ENCODE measurements at places on chromosomes 3 and 15.
A peak's percentile ranks its signal among the peaks of the same experiment; 100 is the strongest.

GRCh38 chr3:45026957-45027356 is 854 bp downstream of the CLEC3B start:
- no peak for DNase-seq

DNA sequence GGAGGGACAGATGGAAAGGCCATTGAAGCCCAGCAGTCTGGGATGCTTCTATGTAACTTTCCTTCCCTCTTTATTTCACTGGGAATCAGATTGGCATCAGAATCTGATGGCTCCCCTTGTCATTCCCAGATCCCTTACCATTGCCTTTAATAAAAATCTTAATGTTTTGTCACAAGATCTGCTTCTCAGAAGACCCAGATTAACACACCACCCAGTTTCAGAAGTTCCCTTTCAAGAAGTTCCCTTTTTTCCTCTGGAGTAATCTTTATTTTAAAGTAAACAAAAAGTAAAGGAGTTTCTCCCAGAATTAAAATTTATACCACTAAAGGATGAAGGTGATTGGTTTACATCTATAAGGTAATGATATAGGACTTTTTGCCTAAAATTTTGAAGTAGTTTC is 76.4 kb downstream of the UBR1 start:
- no peak for DNase-seq

- DNase-seq, result no peak
Measured at GRCh38 chr15:44530653-44531052, 6.3 kb upstream of the EIF3J start.

DNA sequence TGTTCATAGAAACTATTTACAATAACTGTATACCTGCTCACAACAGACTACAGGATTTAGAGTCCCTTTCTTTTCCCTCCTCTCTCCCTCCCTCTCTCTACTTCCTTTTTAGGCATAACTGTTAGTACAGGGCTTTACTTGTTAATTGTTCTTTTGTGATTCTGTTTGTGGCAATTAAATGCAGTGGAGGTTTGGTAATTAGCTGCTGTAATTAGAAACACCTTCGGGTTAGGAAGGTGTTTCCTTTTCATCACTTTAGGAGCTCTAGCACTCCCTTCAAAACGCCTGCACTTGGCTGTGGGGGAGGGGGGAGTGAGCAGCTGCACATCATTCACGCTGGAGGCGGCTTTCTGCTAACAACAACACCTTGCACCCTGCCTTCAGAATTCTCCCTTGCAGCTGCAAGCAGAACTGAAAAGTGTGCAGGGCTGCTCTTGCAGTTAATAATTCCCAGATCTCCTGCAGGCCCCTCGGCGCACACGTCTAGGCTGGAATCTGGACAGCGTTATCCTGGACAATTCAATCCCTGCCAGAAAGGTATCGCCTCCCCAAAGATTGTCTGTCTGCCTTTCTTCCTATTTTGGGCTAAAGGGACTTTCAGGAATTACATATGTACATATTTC is 242.6 kb upstream of the RGMA start:
- no peak for DNase-seq

GRCh38 chr3:46661776-46662766 is 31.4 kb downstream of the ALS2CL start:
- no peak for DNase-seq

DNA sequence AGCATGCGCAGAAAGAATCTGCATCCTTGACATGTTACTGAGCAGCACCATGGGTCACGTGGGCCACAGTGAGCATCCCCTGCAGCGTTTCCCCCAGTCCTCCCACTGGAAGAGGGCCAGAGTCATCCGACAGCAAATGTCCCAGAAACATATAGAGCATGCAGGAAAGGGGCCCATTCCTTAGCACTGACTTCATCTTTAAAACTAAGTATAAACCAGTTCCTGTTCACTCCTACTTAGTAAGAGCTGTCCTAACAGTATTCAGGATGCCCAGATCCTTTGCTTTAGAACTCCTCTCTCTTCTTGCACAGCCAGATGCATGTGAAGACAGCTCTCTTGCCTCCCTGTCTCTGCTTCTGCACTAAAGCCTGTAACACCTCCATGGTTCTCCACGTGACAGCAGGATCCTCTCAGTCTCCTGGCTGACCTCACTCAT is 79.3 kb upstream of the OXTR start:
- DNase-seq, result no peak

- DNase-seq, result peak; percentile 66
Measured at GRCh38 chr15:67146234-67146633, 80.8 kb downstream of the SMAD3 start.

GRCh38 chr3:131007782-131008181 is 18.8 kb downstream of the ASTE1 start:
- DNase-seq, result no peak

GRCh38 chr3:185351396-185351795 is 11.5 kb upstream of the MAP3K13 start:
- DNase-seq, result no peak

DNA sequence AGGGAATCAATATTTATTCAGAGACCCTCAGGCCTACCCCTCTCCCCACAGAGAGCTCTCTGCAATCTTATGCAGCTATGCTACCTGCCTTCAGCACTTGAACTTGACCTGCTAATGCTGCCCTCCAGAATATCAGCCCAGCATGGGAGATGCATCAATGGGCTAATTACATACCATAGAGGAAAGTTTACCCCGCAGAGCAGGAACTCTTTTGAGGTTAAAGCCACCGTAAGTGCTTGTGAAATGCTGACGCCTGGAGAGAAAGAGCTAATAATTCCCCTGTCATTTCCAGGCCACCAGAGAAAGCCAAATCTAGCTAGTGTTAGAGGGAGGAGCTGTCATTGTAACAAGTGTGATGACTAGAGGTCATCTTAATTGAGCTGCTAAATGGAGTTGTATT is 127.5 kb downstream of the CHST2 start:
- DNase-seq, result no peak

GRCh38 chr3:99357131-99357530 is 281.3 kb upstream of the COL8A1 start:
- no peak for DNase-seq

DNA sequence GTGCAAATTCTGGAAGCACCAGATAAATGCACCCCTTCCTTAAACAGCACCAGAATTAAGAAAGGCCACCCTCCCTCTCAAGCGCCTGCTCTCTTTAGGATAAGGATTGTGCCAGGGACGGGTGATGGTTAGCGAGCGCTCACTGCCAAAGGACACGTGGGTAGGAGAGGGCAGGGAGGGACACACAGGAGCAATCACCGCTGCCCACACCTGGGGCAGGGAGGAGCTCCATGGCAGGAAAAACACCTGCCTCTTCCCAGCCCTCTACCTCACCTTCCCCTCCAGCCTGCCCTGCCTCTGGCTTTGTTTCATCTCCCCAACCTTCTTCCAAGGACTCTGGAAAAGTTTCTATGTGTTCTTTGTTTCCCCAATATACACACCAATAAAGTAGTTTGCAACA is 7.3 kb upstream of the SPATA12 start:
- DNase-seq, result no peak

DNA sequence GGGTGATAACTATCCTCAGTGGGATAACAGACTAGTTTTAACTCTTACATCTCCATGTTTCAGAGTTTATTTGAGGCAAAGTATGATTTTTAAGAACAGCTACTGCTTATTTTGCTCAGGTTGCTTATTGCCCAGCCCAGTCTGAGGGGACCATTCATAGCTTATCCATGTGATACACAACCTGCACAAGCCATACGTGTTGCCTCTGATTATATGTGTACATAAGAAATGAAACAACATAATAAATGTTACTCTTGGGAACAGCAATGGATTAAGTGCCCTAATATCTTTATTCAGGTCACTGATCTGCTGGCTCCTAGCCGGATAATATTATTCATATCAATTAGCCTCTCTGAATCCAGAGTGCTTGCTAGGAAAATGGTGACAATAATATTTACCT is 236.2 kb downstream of the CGGBP1 start:
- no peak for DNase-seq

DNA sequence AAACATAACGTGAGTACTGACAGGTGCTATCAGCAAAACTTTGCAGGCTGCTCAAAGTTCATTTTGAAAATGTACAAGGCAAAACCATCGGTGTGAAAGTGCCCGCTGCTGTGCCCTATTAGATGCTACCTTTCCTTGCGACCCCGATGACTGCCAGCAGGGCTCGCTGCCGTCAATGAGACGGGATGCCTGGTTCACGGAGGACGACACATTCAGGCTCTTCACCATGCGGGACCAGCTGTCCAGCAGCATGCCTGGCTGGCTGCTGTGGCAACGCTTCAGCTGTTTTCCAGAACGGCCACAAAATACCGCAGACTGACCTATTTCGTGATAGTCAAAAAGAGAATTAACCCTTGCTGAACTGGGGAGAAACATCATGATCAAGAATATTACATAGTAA is 92.7 kb upstream of the OCA2 start:
- no peak for DNase-seq

DNA sequence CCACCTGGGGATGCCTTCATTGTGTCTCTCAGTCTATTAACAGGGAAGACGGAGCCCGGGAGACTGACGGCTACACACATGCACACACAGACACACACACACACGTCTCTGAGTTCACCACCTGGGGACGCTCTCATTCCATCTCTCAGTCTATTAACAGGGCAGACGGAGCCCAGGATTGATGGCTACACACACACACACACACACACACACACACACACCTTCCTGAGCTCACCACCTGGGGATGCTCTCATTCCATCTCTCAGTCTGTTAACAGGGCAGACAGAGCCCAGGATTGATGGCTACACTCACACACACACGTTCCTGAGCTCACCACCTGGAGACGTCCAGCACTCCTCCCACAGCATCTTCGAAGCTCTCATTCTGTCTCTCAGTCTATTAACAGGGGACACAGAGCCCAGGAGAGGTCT is 143.9 kb downstream of the OR4M2 start:
- no peak for DNase-seq

All from activated CD4-positive, alpha-beta T cell treated with anti-CD3 and anti-CD28 coated beads, Interleukin-2, amount 10 ng/mL, durations not matched to agents 24 days and 14 days (primary cell).